H4 (cell line): ENCODE measurements at places on chromosomes 6 and 20. TPM values are rescaled to one million over a fixed set of nuclear protein-coding genes. Genes with fewer than 3 reads are reported as not detected.

PPP1R3G gene
- 0.06 TPM in 1 of 2 replicates, not detected in the other for total RNA-seq

LINC00237 gene
- not detected in 2 replicates for total RNA-seq

MARCKS gene
- 46.5 and 52.2 TPM in 2 replicates for total RNA-seq

OVOL2 gene
- 0.47 and 1.5 TPM in 2 replicates for total RNA-seq

ZBTB46 gene
- 0.68 and 3.1 TPM in 2 replicates for total RNA-seq

MEP1A gene
- total RNA-seq: 0.08 TPM in 1 of 2 replicates, not detected in the other

SLC25A27 gene
- 1.4 TPM in 1 of 2 replicates, not detected in the other for total RNA-seq

COMMD7 gene
- total RNA-seq: 17.4 and 29.3 TPM in 2 replicates

KHDC1L gene
- 1.3 TPM in 1 of 2 replicates, not detected in the other for total RNA-seq

CDH4 gene
- 0.14 and 0.16 TPM in 2 replicates for total RNA-seq

FOXQ1 gene
- 0.52 and 0.90 TPM in 2 replicates for total RNA-seq

CAGE1 gene
- not detected in 2 replicates for total RNA-seq

WFDC9 gene
- not detected in 2 replicates for total RNA-seq

CST7 gene
- 0.94 and 1.1 TPM in 2 replicates for total RNA-seq

IL17A gene
- total RNA-seq: not detected in 2 replicates

ROS1 gene
- total RNA-seq: 0.12 and 0.70 TPM in 2 replicates

GABRR1 gene
- total RNA-seq: not detected in 2 replicates

ULBP1 gene
- total RNA-seq: 3.4 and 3.9 TPM in 2 replicates

DNAH8 gene
- total RNA-seq: not detected in 2 replicates

DLL1 gene
- 0.54 and 2.2 TPM in 2 replicates for total RNA-seq

TP53INP2 gene
- total RNA-seq: 4.2 and 6.1 TPM in 2 replicates

RAB44 gene
- total RNA-seq: not detected in 2 replicates

HDGFL1 gene
- not detected in 2 replicates for total RNA-seq

VWA7 gene
- 0.37 and 2.2 TPM in 2 replicates for total RNA-seq

HUS1B gene
- 2.1 TPM in 1 of 2 replicates, not detected in the other for total RNA-seq

PPT2 gene
- 19.3 and 25.7 TPM in 2 replicates for total RNA-seq

TP53TG5 gene
- not detected in 2 replicates for total RNA-seq

RAD21L1 gene
- 0.12 TPM in 1 of 2 replicates, not detected in the other for total RNA-seq
